G401 (cell line): ENCODE measurements at places on chromosomes 13 and 19.

DNA sequence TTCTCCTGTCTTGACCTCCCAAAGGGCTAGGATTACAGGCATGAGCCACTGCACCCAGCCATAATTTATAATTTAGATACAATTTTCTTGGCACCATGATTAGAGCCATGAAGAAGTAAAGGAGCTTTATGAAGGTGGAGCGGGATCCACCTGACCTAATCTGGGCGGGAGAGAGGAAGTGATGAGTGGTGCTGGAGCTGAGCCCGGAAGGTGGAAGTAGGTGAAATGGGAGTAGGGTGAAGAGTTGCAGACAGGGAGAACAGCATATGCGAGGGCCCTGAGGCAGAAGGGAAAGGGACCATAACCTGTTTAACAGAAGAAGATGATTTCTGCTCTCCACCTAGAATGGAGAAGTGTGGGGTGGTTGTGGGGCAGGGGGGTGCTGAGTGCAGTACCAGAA is 4.2 kb downstream of the BLOC1S3 start:
- DNase-seq: no peak

DNA sequence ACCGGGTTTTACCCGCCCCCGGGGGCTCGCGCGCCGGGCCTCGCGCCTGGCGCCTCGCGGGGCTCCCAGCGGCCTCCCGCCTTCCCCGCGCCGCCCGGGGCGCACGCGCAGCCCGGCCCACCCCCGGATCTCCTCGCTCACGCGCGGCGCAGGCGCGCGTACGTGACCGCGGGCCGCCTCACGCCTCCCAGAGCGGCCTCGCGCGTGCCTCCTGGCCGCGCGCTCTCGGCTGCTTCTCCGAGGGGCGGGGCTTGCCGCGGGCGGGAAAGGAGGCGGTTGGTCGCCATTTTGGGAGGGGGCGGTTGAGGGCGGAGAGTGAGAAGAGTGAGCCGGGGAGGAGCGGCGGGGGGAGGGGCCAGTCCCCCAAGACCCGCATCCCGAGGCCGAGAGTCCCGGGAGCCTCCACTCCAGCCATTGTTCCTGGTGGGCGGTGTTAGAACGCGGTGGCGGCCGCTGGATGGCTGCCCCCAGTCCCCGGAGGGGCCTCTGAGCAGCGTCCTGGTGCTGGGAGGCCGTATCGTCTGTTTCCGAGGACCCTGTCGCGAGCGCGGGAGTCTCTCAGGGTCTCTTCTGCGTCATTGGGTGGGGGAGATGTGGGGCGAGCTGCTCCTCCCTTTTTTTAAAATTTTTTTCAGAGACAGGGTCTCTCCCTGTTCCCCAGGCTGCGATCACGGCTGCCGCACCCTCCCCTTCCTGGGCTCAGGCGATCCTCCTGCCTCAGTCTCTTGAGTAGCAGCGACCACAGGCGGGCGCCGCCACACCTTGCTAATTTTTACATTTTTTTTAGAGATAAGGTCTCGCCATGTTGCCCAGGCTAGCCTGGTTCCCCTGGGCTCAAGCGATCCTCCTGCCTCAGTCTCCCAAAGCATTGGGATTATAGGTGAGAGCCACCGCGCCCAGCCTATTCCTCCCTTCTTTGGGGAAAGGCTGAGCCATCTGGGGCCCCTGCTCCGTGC is at the start of gene ZNF541:
Gene ZNF541, minus strand, starts transcription at position 78 of the 956 bp plus-strand sequence. CDS start 17,292 bp downstream, outside the sequence.
- peak; percentile 57 for DNase-seq

GRCh38 chr13:53848366-53848961 is 819.9 kb downstream of the OLFM4 start:
- no peak for DNase-seq

- no peak for DNase-seq
These were observed 393.8 kb downstream of the OLFM4 start for GRCh38 chr13:53422415-53422814.

DNA sequence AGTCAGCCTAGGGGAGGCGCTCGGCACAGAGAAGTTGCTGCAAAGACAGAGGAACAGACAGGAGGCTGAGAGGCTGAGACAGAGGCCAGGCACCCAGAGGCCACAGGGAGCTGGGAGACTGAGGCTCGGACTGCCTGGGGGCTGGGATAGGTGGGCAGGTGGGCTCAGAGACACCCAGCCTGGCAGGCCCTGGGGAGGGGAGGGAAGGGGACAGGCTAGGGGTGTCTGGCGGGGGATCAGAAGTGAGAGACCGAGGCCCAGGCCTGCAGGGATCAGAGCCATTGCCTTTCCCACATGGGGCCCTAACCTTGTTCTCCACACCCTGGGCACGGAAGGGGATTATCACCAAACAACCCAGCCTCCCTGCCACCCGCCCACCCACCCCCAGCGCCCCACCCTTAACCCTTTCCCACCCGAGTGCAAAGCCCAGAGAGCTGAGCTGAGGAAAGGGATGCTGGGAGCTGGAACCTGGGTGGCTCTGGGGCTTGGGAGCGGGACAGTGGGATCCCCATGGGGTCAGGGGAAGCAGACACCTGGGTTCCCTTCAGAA is 1.3 kb downstream of the NTN5 start:
- DNase-seq: no peak

DNA sequence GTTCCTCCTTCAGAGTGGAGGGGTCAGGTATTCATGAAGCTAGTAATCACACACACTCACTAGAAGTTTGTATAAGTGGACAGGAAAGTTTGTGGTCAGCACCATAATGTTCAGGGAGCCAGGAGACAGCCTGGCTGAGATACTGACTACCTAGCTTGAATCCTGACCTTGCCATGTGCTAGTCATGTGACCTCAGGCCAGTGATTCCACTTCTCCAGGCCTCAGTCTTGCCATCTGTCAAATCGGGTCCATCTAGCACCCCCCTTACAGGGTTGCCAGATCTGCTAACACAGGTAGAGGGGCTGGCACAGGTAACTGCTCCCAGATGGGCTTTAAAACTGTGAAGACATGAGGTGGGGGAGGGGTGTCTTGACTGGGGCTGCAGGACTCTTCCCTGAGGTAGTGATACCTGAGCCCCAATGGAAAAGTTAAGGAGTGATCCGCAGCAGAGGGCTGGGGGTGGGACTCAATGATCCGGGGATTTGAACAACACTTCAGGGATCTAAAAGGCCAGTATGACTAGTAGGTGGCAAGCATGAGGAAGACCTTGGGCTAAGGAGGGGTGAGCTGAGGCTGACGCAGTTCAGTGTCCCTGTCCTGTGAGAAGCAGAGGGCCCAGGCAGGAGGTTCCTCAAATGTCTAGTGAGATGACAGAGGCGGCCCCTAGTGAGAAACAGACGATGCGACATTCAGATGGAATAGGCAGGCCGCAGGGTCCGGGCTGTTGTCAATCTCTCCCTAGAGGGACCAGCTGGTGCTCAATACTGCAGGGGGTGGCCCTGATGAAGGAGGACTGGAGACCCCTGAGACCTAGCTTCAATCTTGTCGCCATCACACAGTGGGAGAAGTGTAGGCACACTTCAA is 8.5 kb downstream of the ACTMAP start:
- DNase-seq: peak; percentile 26

DNA sequence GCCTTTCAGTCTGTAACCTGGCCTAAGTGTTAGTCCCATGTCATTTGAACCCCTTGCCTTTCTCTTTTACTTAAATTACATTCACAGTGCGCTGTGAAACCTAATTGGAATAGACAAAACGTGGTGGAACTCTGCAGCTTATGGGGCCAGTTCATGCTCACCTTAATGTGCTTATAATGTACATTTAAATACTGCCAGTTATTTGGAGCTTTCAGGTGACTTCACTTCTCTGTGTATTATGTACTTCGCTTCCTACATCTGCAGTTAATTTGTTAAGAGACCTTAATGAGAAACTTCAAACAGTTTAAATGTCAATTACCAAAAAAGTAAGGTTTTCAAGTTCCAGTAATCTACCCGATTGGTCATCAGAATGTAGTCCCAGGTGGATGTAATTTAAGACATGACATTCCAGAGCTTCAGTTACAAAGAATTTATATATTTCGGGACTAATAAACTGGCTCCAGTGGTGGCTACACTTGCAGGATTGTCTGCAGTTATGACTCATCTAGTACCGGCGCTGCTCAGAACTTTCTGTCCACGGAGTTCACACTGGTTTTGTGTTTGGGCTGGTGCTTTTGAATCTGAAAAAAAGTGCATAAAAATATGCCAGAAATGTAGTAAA is 125.3 kb downstream of the TM9SF2 start:
- peak; percentile 54 for DNase-seq

GRCh38 chr13:23722726-23723453 is 152.7 kb downstream of the TNFRSF19 start:
- DNase-seq: no peak

- DNase-seq: peak; percentile 58
These were observed 240.2 kb upstream of the MAB21L1 start for GRCh38 chr13:35716729-35717128.

DNA sequence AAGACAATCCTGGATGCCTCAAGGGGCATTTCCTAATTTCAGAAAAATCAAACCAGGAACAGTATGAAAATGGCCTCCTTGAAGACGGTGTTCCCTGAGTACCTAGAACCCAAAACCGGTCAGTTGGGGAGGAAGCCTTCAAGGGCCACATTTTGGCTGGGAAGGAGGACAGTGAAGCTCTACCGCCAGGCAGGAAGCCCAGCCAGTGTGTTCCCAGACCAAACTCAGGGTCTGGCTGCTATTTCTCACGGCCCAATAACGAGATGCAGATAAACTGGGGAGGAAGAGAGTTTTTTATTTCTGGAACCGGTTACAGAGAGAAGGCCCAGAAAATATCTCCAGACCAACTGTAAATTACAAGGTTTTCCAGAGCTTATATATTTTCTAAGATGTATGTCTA is 24.3 kb upstream of the CEACAM21 start:
- DNase-seq: no peak

DNA sequence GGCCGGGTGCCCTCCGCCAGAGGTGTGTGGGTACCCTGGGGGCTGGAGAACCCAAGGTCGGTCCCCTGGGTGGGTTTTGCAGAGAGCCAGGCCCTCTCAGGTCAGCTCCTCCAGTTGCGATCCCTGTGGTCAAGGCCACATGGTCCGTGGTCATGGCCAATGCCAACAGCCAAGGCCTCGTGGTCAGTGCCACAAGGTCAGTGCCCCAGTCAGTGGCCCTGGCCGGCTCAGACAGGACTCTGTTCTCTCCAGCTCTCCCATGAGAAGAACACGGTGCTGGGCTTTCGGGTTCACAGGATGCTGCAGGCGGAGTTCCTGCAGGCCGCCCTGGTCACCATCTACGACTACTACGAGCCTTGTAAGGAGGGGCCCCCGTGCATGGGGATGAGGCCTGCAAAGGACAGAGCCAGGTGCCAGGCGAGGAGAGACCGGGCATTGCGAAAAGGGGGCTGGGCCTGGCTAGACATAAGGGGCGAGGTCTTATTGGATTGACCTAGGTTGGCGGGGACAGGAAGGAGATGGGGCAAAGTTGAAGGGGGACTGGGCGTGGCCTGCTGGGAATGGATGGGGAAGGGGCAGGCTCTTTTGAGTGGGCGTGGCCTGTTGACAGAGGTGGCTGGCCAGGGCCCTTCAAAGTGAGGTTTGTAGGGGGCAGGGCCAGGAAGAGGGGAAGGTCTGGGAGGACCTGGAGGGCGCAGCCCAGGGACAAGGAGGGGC is 15.2 kb upstream of the SHFL start:
- DNase-seq: no peak

- no peak for DNase-seq
These were observed 20.5 kb downstream of the PAK4 start for GRCh38 chr19:39146091-39146490.

DNA sequence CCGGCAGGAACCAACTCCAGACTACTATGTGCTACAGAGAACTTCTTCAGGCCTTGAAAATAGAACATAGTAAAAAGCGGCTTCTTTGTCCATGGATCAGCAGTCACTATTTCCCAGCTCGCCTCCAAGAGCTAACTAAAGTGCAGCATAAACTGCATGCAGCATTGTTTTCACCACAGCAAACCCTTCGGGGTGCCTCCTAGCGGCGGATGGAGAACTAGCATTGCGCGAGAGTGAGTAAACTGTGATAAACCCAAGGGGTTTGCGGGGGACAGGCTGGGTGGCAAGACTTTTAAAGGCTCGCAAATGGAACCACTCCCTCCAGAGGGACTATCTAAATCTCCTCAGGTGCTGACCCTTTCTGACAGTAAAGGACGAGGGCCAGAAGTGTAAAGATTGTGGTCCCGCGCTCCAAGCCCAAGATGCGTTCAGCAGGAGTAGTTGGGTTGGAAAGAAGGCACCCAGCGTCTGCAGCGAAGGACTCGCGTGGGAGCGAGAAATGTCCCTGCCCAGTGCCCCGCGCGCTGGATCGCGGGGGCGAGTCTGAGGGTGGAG is 21.5 kb upstream of the SGCG start:
- no peak for DNase-seq

GRCh38 chr19:35088131-35088913 is 27.3 kb upstream of the FXYD3 start:
- no peak for DNase-seq

DNA sequence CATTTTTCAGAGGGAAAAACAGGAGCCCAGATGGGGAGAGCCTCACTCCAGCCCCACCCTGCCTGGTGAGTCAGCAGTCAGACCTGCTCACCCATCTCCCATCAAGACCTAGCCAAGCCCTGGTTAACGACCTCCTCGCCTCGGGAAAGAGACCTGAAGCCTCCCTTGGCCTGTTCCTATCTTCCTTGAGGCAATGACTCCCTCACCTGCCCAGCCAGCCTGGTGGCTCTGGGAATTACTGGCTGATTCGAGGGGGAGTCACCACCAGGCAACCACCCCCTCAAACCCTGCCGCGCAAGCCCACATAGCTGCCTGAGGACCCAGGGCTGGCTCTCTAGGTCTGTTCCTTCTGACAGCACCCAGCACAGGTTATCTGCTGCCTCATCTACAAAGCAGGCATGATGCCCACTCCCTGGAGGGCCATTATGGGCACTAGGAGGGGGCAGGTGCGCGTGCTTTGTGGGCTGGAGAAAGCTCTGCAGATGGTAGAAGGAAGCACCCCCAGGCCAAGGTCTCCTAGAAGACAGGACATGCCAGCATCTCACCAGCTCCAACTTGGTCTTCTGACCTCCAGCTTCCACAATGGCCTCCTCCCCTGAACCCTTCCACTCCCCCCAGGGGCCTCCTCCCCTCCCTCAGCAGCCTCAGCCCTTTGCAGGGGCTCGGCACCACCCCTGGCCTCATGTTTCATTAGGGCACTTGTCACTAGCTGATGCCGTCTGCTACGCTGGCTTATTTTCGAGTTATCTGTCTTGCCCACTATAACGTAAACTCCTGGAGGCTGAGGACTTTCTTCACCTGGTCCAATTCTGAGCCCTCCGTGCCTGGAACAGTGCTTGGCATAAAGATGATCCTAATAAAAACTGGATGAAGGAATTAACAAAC is 10.4 kb downstream of the DEDD2 start:
- DNase-seq: no peak
